ENCODE measurements at places on chromosomes 16 and 17. TPM values are rescaled to one million over a fixed set of nuclear protein-coding genes. Genes with fewer than 3 reads are reported as not detected.

The NXPH3 gene
- 0.28 TPM for total RNA-seq

GRCh38 chr16:47069841-47070584 lies 73.7 kb downstream of the NETO2 start:
- DNase-seq, result no peak

The IRX6 gene
- not detected for total RNA-seq

GRCh38 chr17:4588391-4588790 lies 4.1 kb downstream of the SMTNL2 start:
- no peak for DNase-seq

GRCh38 chr17:63138713-63139112 lies 172.7 kb downstream of the TANC2 start:
- peak; percentile 57 for DNase-seq

DNA sequence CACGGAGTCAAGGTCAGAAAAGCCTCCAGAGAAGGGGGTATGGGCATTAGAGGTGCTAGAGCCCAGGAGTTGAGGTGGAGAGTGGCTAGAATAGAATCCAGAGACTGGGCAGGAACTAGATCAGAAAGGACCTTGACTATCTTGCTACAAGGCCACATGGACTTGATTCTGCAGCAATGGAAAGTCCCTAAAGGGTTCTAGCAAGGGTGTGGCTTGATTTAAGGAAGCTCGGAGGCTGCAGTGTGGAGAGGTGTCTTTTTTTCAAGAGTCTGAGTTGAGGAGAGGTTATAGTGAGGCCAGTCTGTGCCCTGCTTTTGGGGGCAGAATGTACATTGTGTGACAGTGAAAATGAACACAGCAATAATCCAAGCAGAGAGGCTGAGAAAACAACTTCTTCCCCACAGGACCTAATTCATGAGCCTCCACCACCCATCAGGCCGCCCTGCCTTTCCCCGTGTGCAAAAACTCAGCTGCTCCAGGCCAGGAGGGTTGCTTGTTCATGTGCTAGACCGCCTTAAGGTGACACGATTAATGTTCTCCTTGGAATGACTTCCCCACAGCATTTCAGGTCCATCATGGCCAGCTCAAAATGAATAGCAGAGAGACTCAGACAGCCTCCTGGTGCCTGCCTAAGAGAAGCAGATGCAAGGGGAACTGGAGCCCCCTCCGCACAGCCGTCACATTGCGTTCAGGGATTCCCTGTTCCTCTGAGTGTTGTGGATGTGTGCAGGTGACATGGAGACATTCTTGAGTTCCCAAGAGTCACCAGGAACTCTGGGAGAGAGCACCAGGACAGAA lies 8.7 kb upstream of the BEAN1 start:
- no peak for DNase-seq

DNA sequence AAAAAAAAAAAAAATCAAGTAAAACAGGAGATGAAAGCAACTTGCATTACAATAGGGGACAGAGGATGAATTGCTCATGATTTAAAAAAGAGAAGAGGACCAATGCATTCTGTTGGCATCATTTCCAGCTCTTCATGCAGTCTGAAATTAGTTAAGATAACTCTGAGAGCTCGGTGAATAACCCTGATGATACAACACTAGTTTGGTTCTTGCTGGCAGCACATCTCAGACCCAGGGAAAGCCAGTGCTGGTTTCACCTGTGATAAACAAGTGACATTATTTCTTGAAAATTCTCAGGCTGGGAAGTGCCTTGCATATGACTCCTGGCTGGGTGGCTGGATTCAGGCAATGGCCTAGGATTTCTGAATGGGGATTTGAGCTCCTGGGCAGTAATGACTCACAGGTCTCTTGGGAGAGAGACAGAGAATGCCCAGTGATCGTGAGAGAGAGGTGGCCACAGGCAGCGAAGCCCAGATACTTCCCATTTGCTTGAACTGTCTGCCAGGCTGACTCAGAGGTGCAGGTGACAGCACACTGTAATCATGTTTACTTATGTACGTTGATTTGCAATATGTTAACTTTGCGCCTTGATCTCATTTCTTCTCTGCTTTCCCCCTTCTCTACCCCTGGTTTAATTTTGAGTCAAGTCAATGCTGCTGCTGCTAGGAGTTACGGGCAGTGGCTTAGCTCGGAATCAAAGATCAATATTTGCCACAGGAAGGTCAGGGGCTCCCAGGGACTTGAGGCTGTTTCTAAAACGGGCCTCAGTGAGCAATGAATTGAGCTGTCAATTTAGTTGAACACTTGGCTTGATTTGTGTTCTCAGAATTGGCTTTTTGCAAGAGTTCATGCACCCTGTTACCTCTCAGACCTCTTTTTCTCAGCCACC lies 27.1 kb downstream of the ARSG start:
- DNase-seq, result peak; percentile 65

The POLR3E gene
- 71.1 TPM for total RNA-seq

- DNase-seq, result no peak
Observed at GRCh38 chr17:59815965-59816364, 76.8 kb downstream of the TUBD1 start.

The GLTPD2 gene
- total RNA-seq, result not detected

The KCTD19 gene
- under 0.01 TPM for total RNA-seq

DNA sequence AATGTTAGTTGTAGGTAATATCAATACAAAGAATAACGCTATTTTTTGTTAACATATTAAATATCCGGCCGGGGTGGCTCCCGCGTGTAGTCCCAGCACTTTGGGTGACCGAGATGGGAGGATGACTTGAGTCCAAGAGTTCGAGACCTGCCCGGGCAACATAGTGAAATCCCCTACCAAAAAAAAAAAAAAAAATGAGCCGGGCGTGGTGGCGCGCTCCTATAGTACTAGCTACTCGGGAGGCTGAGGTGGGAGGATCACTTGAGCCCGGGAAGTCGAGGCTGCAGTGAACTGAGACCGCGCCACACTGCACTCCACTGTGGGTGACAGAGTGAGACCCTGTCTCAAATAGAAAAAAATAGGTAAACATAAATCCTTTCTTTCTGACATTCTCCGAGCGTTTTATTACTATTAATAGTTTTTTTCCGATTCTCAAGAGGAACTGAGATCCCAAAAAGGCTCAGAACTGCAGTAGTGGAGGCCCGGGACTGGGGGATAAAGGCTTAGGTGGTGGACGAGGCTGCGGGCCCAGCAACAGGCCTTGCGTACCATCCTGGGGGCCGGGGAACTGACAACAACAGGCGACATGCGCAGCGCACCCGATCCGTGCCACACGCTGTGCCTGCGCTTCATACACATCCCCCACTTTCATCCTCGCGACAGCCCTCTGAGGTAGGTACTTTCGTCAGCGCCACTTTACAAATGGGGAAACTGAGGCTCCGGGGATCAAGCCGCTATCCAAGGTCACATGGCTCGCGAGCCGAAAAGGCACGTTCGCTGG lies 919 bp downstream of the N4BP1 start:
- DNase-seq, result no peak

DNA sequence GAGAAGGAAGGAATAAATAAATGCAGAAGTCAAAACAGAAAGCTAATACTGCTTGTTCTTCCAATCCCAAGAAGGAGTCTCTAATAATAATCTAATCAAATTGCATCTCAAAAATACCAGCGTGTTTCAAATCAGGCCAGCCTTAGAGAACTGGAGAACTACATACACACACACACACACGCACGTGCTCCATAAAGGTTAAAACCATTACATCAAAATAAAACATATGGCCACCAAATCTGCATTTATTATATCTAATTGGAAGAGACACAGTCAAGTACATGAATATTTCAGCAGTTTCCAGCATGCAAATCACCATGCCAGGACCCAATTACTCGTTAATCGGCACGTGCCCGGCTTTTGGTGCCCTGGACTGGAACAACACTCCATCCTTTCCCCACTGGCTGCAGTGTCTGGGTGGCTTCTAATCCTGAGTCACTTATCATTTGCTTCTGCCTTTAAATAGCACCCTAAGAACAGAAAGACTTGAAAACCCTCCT lies 20.4 kb upstream of the KDM8 start:
- DNase-seq, result no peak

DNA sequence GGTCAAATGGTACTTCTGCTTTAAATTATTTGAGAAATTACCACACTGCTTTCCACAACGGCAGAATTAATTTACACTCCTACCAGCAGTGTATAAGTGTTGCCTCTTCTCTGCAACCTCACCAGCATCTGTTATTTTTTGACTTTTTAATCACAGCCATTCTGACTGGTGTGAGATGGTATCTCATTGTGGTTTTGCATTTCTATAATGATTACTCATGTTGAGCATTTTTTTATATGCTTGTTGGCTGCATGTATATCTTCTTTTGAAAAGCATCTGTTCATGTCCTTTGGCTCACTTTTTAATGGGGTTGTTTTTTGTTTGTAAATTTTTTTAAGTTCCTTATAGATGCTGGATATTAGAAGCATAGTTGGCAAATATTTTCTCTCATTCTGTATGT lies 446.7 kb downstream of the PMP22 start:
- DNase-seq, result no peak

- DNase-seq, result no peak
Observed at GRCh38 chr17:19302791-19303331, 59.7 kb downstream of the B9D1 start.

DNA sequence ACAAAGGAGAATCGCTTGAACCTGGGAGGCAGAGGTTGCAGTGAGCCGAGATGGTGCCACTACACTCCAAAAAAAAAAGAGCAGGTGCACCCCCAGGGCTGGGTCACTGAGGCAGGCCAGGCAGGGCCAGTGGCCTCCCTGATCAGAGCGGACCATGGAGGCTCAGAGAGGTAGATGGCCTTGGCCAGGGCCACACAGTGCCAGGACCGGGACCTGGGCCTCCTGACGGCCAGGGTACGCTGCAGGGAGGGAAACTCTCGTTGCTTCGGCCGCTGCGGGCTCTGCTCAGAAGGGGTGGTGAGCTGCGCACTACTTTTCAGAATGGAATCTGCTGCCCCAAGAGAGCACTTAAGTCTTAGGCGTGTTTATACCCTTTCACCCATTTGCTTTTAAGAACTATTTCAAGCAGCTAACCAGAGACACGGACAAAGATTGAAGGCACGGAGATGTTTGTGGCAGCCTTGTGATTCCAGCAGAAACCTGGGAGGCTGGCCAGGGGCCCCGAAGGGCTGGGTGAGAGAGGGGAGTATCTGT lies 17.1 kb downstream of the MYO1C start:
- DNase-seq, result no peak

- DNase-seq, result no peak
Observed at GRCh38 chr16:62035115-62036092, 834 bp downstream of the CDH8 start.

- no peak for DNase-seq
Observed at GRCh38 chr17:32801641-32802040, 75.3 kb downstream of the MYO1D start.

- peak; percentile 76 for DNase-seq
Observed at GRCh38 chr17:32912218-32912897, 15.6 kb upstream of the TMEM98 start.

Measured in IMR-90 (cell line).